ENCODE measurements at places on chromosomes 5 and 9.

DNA sequence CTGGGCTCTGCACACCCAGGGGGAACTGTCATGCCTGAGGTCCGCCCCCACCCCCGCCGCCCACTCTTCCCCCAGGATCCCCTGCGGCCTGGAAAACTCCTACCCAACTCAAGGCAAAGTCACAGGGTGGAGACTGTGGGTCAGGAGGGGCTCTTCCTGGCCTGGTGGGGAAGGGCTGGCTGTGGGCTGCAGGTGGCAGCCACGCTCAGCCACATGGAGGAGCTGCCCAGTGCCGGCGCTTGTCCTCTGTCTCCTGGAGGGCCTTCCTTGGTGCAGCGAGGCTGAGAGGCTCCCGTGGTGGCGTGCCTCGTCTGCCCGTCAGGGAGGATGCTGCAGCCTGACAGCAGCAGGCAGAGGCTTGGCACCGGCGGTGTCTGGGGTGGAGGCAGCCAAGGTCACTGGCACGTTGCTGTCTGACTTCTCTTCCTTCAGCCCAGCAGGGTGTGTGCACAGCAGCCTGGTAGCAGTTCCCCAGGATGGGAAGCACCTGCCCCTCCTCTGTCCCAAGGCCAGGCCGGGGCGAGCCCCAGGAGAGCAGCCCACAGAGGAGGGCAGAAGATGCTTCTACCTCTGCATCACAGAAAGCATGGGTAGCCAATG lies 78.1 kb downstream of the ADAMTS2 start:
- DNase-seq = no peak

DNA sequence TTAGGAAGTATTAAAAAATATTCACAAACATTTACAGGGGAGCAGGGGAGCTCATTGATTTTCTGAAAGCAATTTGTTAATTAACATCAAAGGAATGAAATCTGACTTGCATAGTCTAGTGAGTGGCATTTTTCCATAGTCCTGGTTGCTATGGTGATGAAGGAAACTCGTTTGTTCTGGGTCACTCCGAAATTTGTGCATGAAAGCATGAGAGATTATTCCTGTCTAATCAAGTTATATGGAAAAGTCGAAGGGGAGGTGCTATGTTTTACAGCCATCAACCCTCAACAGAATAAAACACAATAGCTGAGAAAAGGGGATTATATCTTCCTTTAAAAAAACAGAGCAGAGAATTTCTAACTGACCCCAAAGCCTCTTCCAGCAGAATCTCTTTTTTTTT lies 1495.7 kb upstream of the WWC1 start:
- no peak for DNase-seq

DNA sequence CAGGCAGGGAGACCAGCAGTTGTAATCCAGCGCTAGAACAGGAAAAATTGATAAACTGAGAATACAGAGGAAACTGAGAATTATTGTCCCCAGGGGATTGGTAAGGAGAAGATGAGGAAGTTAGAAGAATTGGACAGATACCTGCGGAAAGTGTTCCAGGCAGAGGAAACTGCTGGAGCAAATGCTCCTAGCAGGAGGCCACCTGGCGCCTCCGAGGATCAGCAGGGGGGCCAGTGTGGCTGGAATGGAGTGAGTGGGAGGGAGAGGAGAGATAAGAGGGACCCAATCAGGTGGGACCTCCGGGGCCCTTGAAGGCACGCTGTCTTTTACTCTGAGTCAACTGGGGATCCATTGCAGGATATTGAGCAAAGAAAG lies 695 bp upstream of the ANXA6 start:
- DNase-seq = no peak

- DNase-seq = peak; percentile 35
Observed at GRCh38 chr9:117782931-117783788, 79.0 kb downstream of the TLR4 start.

DNA sequence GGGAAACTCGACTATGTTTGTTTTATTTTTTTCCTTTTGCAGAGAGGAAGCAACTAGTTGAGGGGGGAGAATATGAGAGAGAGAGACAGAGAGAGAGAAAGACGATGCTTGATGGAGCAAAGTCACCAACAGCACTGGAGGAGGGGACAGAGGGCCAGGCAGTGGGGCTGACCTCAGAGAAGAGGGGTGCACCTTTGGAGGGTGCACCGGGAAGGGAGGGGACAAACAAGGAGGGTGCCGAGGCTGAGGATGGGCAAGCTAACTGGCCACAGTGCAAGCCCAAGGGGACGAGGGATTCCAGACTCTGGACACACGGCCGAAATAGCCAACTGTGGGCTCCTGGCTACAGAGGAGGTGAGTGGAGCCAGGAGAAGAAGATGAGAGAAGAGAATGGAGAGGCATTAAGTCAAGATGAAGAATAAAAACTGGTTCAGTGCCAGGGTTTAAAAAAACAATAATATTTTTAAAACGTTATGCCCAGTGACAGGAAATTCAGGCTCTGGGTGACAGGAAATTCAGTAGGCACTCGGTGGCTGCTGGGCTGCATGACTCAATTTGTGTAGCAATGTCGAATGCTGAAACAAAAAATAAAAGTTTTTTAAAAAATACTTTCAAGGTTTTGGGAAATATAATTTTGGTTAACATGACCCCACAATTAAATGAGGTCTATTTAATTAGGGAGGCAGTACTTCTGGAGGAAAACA lies 13.3 kb upstream of the GLRX start:
- DNase-seq = no peak

DNA sequence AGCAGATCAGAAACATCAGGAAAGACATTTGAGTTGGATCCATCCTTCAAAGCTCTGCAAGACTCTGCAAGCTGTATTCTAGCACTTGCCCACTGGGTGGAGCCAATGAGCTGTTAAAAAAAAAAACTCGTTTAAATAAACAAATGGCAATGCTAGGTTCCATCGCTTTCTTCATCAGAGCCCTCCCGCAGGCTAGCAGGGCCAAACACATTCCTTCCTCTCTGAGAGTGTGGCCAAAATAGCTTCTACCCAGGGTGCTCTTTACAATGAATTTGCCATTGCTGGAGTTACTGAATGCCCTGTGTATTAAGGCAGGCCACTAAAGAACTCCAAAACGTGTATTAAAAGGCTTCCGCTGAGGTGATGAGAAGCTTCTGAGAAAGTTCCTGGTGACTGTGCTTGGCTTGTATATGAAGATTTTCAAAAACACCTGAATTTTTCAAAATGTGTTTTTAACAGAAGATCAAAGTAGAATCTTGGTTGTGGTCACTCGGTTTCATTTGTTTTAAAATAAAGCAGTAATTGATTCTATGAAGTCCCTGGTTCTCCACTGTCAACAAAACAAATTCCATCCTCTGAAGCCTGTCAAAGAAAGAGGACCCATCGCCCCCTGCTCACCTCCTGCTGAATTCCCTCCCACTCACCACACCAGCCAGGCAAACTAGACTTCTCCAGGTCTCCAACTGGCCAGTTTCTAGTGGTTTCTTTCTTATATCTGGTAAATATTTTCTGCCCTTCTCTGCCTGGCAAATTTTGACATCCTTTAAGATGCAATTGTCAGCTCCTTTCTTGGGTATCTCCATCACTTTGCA lies 36.5 kb upstream of the EQTN start:
- DNase-seq = peak; percentile 48

DNA sequence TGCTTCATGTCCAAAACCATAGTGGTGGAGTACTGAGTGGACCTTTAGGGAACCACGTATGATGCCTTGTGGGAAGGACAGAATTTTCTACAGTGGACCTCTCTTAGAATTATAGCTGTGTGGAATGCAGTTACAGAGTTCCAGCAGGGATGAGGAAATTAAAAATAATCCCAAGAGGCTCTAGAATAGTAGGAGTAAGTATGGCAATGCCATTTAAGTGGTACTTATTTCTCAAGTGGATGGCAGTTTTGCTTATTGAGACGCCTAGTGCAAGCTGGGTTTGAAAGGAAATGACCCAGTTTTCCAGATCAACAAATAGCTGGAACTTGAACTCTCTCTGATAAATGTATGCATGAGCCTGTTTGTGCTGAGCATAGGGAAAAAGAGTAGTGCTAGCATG lies 431.6 kb downstream of the PRR16 start:
- DNase-seq = no peak

- no peak for DNase-seq
Observed at GRCh38 chr5:150255659-150256409, 33.7 kb downstream of the CAMK2A start.

DNA sequence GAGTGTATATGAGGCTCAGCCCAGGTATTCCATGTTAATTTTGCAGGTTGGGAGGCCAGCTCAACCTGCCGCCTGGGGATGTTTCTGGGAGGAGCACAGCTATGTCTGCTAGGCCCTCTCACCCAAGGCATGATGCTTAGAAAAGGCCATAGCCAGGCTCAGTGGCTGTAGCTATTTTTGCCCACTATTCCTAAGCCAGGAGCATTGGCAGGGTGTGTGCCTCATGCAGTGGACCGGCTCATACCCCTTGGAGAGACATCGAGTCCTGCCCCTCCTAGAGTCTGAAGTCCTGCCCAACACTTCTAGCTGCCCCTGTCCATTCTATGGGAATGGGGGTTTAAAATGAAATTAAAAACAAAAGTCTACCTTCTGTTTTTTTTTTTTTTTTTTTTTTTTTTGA lies 22.3 kb downstream of the ADCY2 start:
- DNase-seq = no peak

- DNase-seq = no peak
Observed at GRCh38 chr5:119220576-119221197, 135.1 kb upstream of the TNFAIP8 start.

DNA sequence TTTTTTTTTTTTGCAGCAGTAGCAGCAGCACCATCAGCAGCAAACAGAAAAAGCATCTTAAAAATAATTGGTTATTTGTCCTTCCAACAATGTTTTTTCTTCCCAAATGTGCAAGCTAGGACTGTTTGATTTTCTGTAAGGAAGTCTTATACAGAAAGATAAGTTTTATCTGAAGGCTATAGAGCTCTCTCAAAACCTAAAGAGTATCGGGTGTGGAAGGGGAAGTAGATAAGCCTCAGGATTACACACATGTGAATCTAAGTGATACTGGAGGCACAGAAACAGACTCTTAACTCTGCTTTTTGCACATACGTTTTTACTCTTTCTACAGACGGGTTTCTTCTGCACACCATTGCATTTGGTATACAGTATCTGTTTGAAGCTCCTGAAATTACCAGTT lies 184.4 kb upstream of the FTMT start:
- no peak for DNase-seq

All from T-helper 2 cell (primary cell).